ENCODE measurements at places on chromosomes 6 and 20.

GRCh38 chr6:93017213-93017612, 402.1 kb downstream of the EPHA7 start:
- DNase-seq, result no peak

DNA sequence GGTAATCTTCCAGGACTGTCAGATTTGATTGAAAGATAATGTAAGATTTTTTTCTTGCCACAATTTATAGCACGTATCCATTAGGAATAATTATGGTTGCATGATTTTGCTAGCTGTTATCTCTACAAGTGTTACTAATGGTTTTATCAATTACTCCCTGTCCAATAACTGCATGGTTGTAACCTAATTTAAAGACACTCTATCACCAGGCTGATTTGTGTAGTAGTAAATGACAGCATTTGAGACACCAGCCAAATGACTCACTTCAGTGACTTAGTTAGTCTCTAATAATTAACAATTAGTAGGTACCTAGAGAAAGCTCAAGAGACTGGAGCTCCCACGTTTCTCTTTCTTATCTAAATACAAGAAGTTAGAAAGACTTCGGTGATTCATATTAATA, 453.8 kb upstream of the POU3F2 start:
- no peak for DNase-seq

- no peak for DNase-seq
Observed at GRCh38 chr6:14121936-14122344, 4.4 kb downstream of the CD83 start.

GRCh38 chr20:22619272-22619671, 34.9 kb upstream of the FOXA2 start:
- DNase-seq, result no peak

GRCh38 chr6:56406276-56407269, 159.2 kb upstream of the COL21A1 start:
- no peak for DNase-seq

- no peak for DNase-seq
Observed at GRCh38 chr20:24598346-24598745, 128.9 kb downstream of the SYNDIG1 start.

DNA sequence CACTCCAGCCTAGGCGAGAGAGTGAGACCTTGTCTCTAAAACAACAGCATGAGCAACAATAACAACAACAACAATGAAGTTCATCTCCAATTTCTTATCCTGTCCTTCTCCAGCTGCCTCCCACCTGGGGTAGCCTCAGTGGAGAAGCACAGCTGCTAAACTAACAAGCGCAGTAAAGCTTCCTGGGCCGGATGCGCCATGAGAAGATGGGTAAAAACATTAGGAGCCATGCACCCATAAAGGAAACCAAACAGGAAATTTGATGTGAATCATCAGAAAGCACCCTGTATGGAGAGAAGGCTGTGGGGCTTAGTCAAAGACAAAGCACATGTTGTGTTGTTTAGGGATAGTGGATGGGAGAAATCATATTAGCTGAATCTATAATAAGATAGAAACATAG, 61.1 kb upstream of the CCN6 start:
- DNase-seq, result no peak

GRCh38 chr20:63196768-63197470, 19.0 kb downstream of the YTHDF1 start:
- no peak for DNase-seq

DNA sequence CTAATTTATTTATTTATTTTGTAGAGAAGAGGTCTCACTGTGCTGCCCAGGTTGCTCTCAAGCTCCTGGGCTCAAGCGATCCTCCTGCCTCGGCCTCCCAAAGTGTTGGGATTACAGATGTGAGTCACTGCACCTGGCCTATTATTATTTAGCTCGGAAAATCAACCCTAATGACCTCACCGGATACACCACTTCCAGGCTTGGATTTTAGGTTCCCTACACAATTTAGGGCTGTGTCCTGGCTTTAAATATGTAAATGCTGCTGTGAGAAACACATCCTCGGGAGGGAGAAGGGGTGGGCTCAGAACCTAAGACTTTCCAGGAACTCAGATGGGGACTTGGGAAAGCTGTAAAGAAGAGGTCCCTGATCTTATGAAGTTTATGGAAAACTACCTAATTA, 51.0 kb upstream of the SLC32A1 start:
- no peak for DNase-seq
